ENCODE measurements at places on chromosomes 13 and 19. TPM values are rescaled to one million over a fixed set of nuclear protein-coding genes. Genes with fewer than 3 reads are reported as not detected.

DNA sequence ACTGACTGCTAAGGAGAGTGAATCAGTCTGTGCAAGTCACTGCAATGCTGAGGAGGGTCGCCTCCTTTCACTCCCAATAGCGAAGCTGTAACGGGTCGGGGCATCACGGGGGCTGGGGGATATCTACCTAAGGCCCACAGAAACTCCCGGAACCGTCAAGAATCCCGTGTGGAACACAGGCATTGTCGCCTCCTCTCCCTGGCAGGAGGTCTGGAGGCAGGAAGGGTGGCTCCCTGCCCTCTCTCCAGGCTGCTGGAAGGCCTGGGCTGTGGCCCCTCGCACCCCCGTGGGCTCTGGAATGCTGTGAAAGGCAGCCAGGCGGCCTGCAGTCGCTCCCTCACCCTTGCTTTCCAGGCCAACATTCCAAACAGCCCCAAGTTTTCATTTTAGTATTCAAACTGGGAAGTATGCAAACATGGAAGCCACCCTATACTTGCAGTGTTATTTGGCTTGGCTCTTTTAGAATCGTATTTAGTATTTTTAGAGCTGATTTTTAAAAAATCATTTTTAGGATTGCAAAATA lies 109.4 kb downstream of the CRYL1 start:
- DNase-seq: no peak

CBY2 gene
- not detected for total RNA-seq

DNA sequence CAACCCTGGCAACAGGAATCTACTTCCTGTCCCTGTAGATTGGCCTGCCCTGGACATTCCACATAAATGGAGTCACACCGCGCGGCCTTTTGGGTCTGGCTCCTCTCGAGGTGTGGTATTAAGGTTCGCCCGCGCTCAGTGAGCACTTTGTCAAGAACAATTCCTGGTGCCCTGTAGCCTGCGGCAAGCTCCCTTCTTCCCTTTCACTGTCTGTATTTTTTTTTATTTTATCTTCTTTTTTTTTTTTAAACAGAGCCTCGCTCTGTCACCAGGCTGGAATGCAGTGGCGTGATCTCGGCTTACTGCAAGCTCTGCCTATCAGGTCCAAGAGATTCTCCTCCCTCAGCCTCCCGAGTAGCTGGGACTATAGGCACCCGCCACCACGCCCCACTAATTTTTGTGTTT lies 28.3 kb downstream of the PEX11G start:
- no peak for DNase-seq

CEP89 gene
- 9.7 TPM for total RNA-seq

PCDH20 gene
- total RNA-seq: 6.4 TPM

DNA sequence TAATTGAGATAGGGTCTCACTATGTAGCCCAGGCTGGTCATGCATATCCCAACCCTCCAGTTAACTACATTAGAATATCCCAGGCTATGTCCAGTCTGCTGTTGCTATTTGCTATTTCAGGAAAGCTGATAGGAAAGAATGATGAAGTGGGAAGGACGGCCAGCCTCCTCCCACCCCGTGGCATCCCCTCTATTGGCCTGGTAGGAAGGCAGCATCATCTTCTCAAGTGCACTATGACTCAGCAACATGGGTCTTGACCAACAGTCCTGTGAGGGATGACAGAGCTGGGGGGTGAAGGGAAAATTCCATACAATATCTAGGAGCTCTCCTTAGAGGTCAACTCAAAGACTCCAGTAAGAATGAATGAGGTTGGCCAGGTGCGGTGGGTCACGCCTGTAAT lies 48.0 kb upstream of the ABCC4 start:
- no peak for DNase-seq

GRCh38 chr13:93238711-93239110 lies 12.1 kb downstream of the GPC6 start:
- DNase-seq: no peak

GRCh38 chr19:40279120-40279551 lies 6.0 kb downstream of the AKT2 start:
- peak; percentile 91 for DNase-seq

DNA sequence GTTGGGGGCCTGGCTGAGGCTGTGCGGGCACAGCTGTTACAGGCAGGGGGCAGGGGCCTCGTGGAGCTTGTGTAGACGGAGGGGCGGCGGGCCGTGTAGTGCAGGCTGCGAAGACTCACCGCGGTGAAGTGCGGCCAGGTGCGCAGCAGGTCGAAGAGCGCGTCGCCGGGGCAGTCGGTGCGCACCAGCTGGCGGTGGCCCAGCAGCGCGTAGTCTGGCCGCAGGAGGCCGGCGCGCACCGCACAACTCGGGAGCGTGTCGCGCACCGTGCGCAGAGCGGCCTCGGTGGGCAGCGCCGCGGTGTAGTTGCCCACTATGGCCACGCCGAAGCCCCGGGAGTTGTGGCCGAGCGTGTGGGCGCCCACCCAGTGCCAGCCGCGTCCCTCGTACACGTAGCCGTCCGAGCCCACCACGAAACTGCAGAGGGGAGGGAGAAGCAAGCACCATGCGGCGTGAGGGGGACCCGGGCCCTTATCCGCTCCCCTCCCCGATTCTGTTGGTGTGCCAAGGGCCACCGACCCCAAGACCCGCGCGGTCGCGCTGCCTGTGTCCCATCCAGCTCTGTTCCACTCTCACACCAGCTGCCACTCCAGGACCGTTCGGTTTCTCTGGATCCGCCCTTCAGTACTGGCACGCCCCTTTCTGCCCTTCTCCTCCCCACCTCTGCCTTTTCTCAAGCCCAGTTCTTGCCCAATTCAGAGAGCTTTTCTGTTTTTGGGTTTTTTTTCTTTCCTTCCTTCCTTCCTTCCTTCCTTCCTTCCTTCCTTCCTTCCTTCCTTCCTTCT lies 5.4 kb upstream of the RASAL3 start:
- DNase-seq: peak; percentile 69

RNF113B gene
- not detected for total RNA-seq

DNA sequence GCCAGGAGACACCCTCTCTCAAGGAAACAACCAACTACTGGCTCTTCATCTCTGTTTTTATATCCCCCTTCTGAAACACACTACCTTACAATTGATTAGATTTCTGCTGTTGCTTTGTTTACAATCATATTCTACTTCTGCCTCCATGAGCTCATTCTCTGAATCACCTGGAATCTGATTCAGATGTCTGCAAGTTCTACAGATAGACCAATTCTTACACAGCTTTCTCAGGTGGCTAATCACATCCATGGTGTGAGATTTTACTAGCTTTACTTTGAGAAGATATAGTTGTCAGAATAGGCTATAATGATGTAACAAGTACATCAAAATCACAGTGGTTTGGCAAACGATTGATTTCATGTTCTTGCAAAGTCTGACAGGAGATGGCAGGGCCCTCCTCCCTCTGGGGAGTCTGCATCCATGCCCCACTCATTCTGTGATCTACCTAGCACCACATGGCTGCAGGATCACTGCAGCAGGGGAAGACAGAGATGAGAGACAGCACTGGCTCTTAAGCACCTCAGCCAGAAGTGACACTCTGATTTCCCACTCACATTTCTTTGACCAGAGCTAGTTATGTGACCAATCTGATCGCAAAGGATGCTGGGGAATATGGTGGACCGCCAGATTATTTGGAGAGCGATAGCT lies 243.7 kb downstream of the FOXO1 start:
- DNase-seq: no peak

DNA sequence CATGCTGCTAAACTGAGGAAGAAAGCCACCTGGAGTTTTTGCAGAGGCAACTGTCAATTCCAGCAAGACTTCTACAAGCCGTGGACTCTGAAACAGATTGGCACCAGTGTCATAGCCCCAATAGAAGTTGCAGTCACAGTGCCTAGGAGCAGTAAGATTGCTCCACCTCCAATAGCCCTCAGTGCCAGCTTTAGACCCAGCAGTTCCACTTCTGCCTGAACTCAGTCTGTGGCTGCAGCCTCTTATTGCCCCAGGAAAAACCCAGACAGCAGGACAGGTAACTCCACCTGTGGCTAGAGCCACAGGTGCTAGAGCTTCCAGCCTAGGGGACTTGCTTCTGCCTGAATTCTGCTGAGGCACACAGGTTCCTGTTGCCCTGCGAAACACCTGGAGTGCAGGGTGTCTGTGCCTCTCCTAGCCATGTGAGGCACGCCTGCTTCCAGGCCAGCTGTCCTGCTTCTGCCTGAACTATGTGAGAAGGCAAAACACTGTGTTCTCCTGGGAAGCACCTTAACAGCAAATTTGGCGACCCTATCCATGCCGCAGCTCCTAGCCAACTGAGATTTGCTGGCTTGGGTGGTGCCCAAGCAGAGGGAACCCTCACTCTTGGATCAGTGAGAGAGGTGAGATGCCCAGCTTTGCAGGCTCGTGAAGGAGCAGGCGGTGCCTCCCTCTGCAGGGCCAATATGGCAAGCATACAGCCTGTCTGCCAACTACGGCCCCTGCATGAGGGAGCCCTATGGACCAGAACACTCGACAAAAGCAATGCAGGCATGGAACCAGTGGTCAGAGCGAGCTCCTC lies 607.6 kb downstream of the PCDH17 start:
- DNase-seq: no peak

STX10 gene
- 25.7 TPM for total RNA-seq

DNA sequence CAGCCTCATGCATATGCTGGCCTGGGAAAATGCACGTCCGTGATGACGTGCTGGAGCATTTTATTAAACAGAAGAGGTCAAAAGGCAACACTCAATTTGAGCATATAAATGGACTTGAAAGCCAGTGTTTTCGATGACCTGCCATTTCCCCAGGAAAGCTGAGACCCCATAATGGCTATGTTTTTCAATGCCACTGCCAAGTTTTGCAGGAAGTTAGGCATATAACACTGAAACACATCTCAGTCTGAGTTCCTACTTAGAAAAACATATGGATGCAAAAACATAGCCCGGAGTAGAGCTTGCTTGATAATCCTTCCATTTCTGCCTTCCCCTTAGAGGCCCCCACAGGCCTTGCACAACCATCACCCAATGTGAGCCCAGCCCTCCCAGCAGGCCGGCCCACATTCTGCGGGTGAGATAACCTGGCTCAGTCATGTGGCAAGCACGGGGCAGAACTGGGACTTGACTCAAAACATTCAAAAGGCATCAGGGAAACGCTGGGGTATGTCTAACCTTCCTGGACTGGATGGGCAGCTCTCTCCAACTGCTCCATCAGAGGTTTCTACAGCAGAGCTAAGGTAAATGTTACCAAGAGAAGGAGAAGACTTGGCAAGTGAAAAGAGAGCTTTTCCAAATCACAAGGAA lies 24.9 kb downstream of the EPS15L1 start:
- peak; percentile 94 for DNase-seq

DNA sequence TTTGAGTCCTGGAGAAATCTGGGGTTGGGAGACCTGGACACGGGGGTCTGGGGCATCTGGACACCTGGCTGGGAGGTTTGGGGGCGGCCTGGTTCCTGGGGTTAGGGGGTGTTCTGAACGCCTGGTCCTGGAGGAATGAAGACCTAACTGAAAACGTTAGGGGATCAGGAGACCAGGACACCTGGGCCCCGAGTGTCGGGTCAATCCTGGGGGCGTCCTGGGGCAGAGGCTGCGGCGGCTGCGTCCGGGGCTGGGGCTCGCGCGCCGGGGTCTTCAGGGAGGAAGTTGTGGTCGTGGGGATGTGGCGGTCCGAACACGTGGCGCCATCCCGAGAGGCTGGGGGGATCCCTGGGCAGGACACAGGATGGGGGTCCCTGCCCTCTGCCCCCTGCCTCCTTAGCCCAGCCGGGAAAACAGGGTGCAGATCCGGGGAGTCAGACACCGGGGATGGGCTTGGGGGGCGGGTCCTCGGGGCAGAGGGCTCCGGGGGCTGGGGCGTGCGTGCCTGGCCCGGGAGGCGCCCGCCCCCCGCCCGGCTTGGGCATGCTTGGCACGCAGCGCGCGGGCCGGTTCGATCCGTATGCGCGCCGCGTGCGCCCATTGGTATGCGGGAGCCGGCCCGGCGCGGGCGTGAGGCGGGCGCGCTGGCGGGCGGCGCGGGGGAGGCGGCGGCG lies 632 bp downstream of the NPAS1 start:
- DNase-seq: no peak

DPY19L3 gene
- total RNA-seq: 8.6 TPM

DNA sequence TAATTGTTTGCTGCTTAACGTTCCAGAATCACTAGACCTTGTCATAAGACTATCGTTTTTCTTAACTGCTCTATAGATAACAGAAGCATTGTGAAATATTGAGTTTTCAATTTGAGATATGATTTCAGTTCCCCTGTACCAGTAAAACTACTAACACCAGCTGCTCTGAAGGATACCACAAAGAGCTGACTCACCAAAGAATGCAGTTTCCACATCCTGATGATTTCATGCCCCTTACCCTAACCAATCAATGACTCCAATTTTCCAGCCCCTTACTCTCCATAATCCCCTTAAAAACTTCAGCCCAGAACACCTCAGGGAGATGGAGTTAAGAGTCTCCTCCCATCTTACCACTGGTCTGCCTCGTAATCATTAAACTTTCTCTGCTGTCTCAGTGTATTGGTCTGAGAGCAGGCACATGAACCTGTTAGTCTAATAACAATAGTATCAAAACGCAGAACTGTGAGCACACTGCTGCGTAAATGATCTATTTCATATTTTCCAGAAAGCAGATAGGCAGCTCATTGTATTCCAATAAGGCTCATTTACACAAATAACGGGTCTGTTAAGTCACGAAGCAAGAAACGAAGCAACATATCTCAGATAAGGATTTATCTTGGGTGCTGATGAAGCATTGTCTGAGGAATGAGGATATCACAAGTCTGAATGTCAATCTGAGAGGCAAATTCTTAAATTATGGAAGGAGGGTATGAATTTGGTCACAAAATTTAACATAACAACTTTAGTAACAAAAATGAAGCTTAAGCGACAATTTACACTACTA lies 14.1 kb upstream of the CCNA1 start:
- DNase-seq: no peak

ELSPBP1 gene
- not detected for total RNA-seq

DNA sequence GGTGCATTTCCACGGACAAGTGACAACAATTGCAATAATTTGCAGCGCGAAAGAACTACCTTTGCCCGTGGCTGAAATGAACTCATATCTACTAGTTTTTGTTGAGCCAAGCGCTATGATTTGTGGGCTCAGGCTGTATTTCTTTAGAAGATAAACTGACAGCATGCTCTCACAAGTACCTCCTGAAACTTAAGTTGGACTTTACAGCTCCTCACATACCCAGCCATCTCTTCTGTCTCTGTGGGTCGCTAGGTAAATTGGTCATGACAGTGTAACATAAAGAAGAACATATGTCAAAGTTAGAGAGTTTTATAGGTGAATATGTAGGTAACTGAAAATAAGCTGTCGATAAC lies 839 bp downstream of the COG6 start:
- DNase-seq: no peak

BST2 gene
- 29.8 TPM for total RNA-seq

SMIM44 gene
- total RNA-seq: not detected

- no peak for DNase-seq
Observed at GRCh38 chr13:63107179-63107943, 1691.7 kb upstream of the PCDH20 start.

- no peak for DNase-seq
Observed at GRCh38 chr13:51243832-51244231, 21.6 kb downstream of the FAM124A start.

FCGBP gene
- 14.2 TPM for total RNA-seq

Data from cardiac septum (tissue), 1 donor.